ENCODE measurements at places on chromosomes 6 and 20.

DNA sequence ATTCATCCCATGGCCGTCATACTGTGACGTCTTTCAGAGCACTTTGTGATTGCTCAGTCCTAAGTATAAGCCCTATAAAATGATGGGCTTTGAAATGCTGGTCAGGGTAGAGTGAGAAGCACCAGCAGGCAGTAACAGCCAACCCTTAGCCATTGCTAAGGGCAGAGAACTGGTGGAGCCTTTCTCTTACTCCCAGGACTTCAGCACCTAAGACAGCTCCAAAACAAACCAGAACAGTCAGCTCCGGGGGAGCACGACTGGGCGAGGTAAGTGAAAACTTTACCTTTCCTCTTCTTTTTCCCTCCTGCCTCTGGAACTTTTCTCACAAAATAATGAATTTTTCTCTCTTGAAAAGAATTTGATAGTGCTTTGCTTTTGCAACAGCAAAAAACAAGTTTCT, at the start of gene VIP:
Gene VIP, plus strand, starts transcription at position 104 of the 400 bp plus-strand sequence. CDS start 1,381 bp downstream, outside the sequence.
- no peak for DNase-seq

- DNase-seq: no peak
Measured at GRCh38 chr20:17859616-17860232, 108.9 kb downstream of the SNX5 start.

DNA sequence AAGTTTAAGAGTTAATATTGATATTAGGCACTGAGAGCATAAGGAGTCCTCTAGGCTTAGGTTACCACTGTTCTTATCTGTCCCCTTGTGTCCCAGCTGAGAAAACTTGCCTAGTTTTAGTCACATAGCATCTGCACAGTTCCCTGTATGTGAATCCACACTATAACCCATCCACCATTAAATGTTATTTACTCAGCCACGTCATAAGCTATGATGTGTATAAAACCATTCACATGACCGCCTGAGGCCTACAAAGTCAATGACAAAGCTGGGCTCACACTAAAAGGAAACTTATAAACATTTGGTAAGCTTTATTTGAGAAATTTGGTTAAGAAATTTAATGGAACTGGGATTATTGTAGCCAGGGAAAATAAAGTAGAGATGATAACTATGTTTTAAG, 59.2 kb upstream of the TFAP2D start:
- DNase-seq: no peak

- DNase-seq: no peak
Measured at GRCh38 chr6:15089569-15090144, 156.2 kb upstream of the JARID2 start.

GRCh38 chr20:25146976-25147375, 48.5 kb upstream of the ENTPD6 start:
- no peak for DNase-seq

GRCh38 chr6:15442467-15442866, 196.6 kb downstream of the JARID2 start:
- DNase-seq: no peak

DNA sequence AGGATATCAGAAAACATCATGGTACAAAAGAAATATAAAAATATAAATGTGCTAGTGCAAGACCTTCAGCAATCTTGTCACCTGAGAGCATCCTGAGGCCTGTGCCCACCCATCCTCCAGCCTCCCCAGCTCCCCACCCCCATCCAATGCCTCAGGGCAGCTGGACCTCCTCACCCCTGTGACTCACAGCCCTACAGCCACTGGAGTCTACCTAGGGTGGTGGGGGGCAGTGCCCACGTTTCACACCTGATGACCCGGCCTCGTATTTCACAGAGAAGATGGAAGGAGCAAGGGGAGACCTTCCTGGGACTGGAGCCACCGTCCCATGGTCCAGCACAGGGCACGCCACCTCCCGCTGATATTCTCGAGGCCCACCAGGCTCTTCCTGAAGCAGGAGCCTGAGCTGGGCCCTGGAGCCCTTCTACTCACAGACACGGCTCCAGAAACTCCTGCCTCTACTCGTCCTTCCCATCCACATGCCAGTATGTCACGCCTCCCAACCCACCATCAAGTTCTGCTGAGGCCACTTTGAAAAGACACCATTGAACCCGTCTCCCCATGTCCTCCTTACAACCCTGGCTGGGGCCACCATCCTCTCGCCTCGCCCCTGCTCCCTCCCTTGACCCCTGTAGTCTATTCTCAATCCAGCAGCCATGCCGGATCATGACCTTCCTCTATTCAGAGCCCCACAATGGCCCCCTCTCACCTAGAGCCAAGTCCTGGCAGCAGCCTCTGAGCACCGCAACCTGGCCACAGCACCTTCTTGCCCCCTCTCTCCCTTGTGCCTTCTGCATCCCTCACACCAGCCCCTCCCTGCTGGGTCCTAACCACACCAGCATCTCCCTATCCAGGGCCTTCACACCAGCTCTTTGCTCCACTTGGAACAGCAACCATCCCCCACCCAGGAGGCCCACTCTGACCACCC, 13.3 kb downstream of the APMAP start:
- peak; percentile 42 for DNase-seq

All from right atrium auricular region (tissue), 2 donors.